ENCODE measurements at places on chromosomes 4 and X.

GRCh38 chr4:1241936-1242505 lies 6.9 kb downstream of the CTBP1 start:
- no peak for DNase-seq

- no peak for DNase-seq
These were observed 942.3 kb upstream of the SLIT2 start for GRCh38 chr4:19309378-19309777.

- DNase-seq: no peak
These were observed 8.8 kb downstream of the ADRA2C start for GRCh38 chr4:3775005-3775404.

DNA sequence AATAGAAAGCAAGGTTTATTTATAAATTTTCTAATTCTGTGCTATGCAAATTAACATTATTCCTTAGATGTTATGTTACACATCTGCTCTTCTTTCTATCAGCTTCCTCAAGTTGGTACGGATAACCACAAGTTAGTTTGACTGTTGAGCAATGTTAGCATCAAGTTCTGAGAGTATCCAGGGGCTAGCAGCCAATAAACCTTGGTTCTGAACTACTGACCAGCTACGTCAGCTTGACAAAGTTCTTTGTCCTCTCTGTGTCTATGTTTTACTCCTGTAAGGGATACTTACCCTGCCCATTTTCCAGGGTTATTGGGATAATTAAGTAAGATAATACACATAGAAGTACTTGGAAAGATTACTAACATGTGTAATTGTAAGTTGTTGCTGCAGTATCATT lies 8.1 kb upstream of the TEX13A start:
- DNase-seq: no peak

DNA sequence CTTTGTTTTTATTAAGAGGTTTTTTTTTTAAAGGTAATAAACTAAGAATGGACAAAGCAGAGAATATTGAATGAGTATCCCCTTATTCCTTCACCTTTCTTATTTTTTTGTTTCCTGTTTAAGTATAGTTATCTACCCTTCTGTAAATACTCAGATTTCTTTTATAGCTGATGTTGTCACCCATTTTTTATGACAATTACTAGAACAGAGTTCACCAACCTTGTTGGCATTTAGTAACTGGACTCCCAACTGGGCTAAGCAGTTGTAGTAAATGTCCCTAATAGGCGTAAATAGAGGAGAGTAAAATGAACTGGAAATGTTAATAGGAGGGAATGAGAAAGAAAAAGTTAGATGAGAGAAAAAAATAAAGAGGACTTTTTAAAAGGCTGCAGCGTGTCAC lies 9.8 kb downstream of the PDLIM5 start:
- no peak for DNase-seq

GRCh38 chr4:168076989-168077725 lies 15.2 kb upstream of the ANXA10 start:
- DNase-seq: no peak

GRCh38 chr4:173041482-173041881 lies 127.1 kb upstream of the GALNT7 start:
- DNase-seq: no peak
